ENCODE measurements at places on chromosomes 5 and 9.

DNA sequence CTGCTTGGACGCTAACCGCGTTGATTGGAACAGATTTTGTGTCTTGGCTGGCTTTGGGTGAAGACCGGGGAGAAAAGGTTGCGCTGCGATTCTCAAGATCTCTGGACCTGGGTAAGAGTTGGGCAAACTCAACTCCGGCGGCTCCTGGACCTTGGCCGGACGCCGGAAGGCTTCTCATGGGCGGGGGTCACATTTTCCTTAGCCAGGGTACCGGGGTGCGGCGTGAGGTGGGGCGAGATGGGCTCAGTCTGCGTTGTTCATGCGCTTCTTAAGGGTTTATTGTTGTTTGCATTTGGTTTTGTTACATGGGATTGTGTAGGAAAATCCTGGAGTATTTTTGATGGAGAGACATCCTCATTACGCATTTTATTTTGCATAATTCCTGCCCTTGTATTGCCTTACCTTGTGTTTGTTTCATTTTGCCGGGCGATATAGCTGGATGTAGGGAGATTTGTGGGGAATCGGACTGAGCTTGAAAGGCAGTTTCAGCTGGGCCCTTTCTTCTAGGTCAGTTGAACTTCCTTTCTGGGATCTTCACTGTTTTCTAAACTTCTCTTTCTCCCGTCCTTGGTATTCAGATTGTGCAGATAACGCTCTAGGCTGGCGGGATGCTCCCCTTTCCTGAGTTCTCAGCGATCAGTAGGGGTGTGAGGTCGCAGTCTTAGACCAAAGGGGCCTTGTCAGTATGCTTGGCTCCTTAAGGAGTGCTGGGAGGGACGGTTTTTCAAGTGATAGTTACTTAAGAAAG, 524 bp downstream of the MEGF10 start:
- no peak for DNase-seq

DNA sequence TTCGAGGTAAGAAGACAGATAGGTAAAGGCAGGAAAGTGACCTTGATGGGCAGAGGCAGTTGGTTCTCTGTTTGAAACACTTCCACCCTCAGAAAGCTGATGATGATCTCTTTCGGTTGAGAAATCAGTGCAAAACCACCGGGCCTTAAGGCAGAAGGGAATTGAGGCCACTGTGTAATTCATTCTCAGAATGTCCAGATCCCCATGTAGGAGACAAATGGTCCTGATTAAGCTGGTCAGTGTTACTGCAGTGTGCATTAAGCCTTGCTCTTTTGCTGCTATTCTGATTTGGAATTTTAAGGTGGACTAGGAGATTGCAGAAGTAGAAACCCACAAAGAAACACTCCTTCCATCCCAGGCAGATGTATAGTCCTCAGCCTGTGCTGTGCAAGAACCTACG, 255.2 kb downstream of the ARHGAP26 start:
- no peak for DNase-seq

DNA sequence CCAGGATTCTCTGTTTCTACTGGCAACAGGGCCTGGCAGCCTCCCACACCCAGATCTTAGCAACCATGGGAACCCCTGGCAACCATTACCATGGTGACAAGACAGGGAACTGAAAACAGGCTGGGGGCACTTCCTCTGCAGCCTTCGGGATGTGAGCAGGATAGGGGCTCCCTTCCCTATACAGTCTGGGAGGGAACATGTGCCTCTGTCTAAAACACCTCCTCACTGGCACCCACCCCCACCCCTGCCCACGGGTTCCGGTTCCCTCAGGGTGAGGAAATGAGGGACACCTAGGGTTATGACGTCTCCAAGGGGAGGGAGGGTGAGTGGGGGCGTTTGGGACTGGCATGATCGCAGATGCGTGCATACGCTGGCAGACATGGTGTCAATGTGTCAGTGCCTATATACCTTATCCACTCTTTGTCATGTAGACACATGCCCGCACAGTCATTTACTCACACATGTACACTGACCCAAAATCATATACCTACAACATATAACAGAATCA, 3.0 kb upstream of the DNAJB5 start:
- no peak for DNase-seq

GRCh38 chr5:90809311-90810056, 250.9 kb downstream of the ADGRV1 start:
- no peak for DNase-seq

GRCh38 chr5:32159328-32160072, 14.6 kb downstream of the GOLPH3 start:
- no peak for DNase-seq

DNA sequence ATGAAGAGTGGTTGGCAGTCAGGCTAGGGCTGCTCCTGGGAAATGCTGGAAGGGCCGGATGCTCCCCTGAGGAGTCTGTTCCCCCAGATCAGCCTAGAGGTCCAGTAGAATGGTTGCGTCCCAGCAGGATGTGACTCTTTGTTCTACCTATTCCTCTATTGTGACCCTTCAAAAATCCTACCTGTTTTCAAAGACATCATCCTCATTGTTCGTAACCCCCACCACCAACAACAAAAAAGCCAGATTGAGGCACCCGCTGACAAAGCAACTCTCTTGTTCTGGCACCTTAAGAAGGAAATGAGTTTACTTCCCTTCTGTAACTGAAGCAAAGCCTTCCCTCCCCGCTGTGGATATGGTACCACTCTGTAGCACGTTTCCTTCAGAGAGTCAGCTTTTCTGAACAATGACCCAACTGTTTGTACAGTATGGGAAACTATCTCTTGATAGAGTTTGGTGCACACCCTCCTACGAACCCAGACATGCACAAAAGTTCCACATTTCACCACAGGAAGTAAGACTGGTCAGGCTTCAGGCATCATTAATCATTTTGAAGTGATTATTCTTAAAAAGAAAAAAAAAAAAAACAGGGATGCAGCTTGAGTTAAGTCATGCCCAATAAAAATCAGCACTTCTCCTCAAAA, 207.2 kb downstream of the ENC1 start:
- DNase-seq = no peak

Data from stimulated activated CD8-positive, alpha-beta memory T cell treated with anti-CD3 and anti-CD28 coated beads, Interleukin-4, amount 100 ng/mL, for 1 hour (primary cell).